ENCODE measurements at places on chromosomes 4 and X.
A peak's percentile ranks its signal among the peaks of the same experiment; 100 is the strongest.

DNA sequence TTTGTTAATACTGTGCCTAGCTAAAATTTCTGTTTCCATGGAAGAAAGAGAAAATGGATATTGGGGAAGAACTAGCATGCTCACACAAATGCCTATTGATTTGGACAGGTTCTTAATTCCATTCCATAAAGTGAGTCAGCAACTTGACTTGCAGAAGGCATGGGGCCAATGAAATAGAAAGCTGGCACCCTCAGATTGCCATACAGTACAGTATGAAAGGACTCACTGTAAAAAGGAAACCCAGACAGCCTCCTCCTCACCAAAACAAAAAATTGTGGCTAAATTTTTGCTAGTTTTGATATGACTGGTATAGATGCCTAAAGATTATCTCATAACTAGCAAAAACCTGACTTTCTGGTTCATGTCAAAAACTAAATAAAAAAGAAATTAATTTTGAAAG is 11.2 kb upstream of the TAB3 start:
- no peak for DNase-seq

DNA sequence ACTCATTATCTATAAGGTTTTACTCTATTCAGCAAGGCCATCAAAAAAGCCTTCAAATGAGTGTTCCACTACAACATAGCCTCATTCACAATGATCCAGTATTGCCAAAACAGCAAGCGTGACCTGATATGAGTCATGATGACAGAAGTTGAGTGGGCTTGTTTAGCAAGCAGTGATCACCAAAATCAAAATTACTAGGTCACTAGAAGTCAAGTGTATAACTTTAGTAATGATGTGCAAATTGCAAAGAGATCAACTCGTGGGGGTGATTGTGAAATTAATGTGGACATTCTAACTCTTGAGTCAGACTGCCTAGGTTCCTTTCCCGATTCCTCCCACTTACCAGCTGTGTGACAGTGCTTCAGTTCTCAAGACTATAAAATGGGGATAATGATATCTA is 124.5 kb downstream of the CHM start:
- no peak for DNase-seq

GRCh38 chr4:7763788-7764187 is 175.9 kb downstream of the AFAP1 start:
- DNase-seq, result no peak

- no peak for DNase-seq
These were observed 1307.3 kb downstream of the C4orf33 start for GRCh38 chr4:130403221-130403620.

GRCh38 chrX:31266203-31267076 is 194.6 kb upstream of the FTHL17 start:
- peak; percentile 49 for DNase-seq

DNA sequence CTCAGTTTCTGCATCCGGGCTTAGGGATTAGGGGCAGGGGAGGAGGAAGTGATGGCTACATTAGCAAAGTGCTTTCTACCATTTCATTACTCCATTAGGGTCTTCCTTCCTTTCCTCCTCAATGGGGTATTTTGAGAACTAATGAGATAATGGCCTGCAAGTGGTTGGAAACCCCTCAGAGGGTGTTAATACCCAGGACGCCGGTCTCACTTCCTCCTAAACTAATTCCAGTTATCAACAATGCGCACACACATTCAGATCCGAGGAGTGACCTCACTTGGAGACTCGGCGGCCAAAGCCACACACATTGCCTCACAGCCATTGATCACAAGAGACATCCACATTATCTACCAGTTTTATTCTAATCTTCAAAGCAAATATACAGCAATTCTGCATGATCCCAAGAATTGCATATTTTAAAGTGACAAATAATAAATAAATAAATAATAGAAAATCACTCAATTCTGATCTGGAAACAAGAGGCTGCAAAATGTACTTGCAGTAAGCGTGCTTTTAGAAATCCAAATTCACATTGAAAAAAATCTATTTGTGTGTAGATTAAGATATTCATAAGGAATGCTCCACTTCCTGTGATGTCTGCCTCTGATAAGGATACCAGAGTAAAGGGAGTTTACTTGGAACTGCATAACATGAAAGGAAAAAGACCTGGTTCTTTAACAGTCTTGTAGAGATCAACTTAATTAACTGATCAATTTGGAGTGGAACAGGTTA is 329.1 kb downstream of the FBXW7 start:
- DNase-seq, result no peak

DNA sequence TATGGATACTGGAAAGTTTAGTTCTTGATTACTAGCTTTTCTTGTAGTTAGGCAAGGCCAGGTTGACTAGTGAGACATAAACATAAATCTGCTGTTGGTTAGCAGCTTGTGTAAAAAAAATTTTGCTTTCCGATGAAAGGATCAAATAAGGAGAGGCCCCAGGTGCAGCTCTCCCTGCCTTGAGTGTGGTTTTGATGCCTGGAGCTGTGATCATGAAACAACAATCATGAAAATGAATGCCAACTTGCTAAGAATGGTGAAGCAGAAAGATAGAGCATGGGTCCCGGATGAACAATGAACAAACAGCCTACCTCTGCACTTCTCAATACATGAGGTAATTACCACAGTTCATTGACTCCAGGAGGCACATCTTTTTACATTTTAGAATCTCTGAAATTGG is 14.4 kb upstream of the SYP start:
- DNase-seq, result no peak
